Progenitor cell of endocrine pancreas (in vitro differentiated cells): ENCODE measurements at places on chromosomes 2 and 18. TPM values are rescaled to one million over a fixed set of nuclear protein-coding genes. Genes with fewer than 3 reads are reported as not detected.

Gene MPP4
- total RNA-seq: 0.22 TPM in 1 of 2 replicates, not detected in the other

Gene POTEC
- total RNA-seq: not detected in 2 replicates

DNA sequence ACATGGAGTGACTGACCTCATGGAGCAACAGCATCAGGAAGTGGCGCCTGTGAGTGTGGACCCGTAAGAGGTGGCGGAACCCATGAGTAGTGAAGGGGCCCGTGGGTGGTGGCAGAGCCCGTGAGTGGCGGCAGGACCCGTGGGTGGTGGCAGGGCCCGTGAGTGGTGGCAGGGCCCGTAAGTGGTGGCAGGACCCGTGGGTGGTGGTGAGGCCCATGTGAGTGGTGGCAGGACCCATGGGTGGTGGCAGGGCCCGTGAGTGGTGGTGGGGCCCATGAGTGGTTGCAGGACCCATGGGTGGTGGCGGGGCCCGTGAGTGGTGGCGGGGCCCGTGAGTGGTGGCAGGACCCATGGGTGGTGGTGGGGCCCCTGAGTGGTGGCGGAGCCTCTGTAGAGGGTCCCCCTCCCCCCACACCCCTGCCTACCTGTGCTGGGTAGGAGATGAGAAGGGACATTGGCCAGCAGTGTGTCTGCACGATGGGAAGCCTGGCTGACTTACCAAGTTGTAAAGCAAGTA, 407.7 kb upstream of the SALL3 start:
- H3K27ac ChIP-seq: no peak overlapping the region
- no peak overlapping the region for H3K4me3 ChIP-seq
- H3K4me1 ChIP-seq: no peaks in the 10 kb centered on the region
- H3K27me3 ChIP-seq: peaks cover 4% of the 10 kb centered on the region
- H3K36me3 ChIP-seq: peaks cover 2% of the 10 kb centered on the region

- H3K36me3 ChIP-seq: peaks cover 8% of the 10 kb centered on the region
- DNase-seq: no peak
- no peak overlapping the region for H3K27ac ChIP-seq
- H3K4me3 ChIP-seq: no peak overlapping the region
- H3K4me1 ChIP-seq: peaks cover 2% of the 10 kb centered on the region
Observed at GRCh38 chr2:11228692-11229091, 73.4 kb downstream of the SLC66A3 start.
